NCI-H187 treated with DMSO at 0.1 percent for 48 hours (cell line): ENCODE measurements at places on chromosomes 1 and 21.

GRCh38 chr1:65168867-65169266, 20.9 kb downstream of the AK4 start:
- DNase-seq: no peak

DNA sequence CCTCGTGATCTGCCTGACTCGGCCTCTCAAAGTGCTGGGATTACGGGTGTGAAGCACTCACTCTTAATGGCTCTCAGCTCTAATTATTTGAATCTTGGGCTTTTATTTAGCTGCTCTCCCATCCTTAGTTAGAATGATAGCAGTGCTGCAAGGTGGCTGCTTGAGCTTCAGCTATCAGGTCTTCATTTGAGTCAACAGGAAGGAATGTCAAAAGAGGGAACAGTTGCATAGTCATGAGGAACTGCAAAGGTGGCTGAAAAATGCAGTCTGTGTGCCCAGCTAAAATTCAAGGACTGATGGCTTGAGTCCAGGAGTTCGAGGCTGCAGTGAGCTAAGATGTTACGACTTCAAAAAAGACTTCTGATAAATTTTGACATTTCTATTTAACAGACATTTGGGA, 55.6 kb downstream of the UCK2 start:
- no peak for DNase-seq

GRCh38 chr1:3652548-3653285, 401 bp downstream of the TP73 start:
- DNase-seq: no peak

DNA sequence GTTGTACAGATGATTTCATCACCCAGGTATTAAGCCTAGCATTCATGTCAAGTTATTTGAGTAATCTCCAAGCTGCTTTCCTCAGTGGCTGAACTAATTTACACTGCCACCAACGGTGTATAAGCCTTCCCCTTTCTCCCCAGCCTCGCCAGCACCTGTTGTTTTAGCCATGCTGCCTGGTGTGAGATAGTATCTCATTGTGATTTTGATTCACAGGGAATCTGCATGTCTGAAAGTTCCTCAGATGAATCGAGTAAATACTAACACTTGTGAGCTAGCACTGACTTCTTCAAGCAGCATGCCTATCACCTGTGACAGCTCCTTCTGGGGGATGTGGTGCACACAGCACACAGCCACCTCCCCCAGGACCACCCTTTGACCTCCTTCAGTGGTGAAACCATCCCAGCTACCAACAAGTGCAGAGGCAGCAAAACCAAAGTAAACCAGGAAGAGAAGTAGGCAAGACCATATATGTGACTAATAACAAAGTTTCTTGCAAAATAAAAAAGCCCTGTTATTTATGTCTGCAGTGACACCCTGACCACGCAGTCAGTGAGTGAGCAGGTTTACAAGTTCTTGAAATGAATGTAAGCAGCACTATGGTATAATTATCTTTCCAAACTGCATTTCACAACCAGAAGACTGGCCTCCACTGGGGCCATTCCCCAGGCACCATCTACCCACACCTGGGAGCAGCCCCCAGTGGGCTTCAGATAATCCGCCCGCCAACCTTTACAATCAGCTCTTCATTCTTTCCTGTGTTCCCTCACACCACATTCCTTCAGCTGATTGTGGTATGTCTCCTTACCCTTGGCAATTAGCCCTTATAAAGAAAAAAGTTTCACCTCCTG, 173.8 kb downstream of the ETS2 start:
- no peak for DNase-seq

DNA sequence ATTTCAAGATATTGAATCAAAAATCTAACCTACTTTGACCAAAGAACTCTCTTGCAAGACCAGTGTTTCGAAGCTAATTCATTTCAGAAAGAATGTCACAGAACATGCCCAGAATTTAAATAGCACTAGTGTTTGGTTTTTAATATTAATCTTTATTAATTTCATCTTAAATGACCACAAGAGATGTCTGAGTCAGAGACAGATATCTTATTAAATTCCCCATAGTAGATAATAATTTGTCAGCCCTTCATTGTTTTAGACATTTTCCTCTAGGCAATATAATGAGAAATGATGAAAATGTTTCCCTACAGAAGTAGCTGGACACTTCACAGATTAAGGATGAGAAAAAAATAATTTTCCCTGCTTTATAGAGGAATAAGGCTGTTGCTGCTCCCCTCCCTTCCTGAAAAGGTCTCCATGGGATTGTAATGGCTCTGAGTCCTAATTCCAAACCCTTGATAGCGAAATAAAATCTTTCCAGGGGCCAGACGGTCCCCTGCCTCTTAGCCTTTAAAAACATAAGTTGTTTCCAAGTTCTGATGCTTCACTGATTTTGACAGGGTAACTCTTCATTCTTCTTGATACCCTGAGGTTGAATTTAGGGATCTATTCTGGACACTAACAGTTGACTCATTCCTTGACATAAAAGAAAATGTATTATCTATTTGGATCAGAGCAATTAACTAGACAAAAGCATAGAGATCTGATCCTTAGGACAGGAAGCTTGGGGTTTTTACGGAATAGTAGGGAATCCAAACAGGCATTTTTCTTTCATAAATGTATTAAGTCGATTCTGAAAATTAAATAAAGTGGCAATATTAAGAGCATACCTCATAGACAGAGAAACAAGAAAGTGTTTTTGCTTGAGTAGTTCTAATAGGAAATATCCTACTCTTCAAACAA, 820.8 kb downstream of the BRINP3 start:
- no peak for DNase-seq

DNA sequence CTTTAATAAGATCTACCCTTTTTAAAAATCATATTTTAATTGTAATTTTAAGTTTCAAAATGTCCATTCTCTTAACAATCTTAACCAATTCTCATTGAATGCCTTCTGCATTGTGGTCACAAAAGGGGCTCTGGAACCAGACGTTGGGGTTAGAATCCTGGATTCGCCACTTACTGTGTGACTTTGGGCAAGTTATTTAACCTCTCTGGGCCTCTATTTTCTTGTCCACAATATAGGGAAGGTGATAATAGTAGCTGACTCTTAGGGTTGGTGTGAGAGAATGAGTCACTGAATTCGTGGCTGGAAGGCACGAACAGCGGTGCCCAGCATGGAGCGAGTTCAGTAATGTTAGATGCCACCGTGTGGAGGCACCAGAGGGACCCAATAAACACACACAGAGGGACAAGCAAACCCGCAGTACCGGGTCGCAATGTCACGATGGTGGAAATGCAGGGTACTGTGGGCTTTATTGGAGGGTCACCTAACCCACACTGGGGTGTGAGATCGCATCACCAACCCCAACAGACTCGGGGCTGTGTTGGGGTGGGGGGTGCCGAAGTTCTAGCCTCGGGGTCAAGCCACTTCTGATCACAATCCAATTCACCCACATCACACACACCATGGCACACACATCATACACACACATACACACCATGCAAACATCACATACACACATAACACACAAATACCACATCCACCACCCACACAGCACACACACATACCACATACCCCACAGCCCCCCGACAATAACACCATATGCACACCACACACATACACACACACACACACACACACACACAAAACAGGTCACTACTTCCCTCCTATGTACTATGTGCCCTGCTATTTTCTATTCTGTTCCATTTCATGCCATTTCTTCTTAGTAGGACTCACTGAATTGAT, 27.0 kb upstream of the IFNAR2 start:
- DNase-seq: no peak
